Progenitor cell of endocrine pancreas (in vitro differentiated cells): ENCODE measurements at places on chromosomes 2 and 18. TPM values are rescaled to one million over a fixed set of nuclear protein-coding genes. Genes with fewer than 3 reads are reported as not detected.

DNA sequence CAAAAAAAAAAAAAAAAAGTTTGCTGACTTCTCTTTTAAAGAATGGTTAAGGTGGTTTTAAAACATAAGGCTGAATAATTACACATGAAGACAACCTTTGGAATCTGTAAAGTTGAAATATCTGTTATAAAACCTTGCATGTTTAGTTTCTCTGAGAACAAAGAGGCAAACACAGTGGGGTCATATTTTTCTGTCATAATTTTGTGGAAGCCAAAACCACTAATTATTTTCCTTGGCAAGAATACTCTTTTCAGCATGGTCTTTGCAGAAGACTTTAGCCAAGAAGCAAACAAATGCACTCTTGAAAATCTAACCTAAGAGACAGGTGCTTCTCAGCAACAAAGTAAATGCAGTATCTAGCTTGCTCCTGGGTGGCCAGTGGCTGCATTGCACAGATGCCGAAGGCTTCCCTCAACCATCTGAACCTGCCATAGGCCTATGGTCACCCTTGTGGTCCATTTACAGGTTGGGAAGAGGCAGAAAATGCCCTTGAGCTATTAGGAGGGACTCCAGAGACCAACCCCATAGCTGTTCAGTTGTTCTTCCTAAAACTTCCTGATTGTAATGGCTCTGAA, 44.8 kb downstream of the ZAP70 start:
- no peak overlapping the region for H3K27ac ChIP-seq
- H3K27me3 ChIP-seq: no peaks in the 10 kb centered on the region
- no peak overlapping the region for H3K4me3 ChIP-seq
- peaks cover 21% of the 10 kb centered on the region for H3K36me3 ChIP-seq
- DNase-seq: no peak

- no peaks in the 10 kb centered on the region for H3K36me3 ChIP-seq
- no peak for DNase-seq
- no peak overlapping the region for H3K4me3 ChIP-seq
- H3K4me1 ChIP-seq: no peaks in the 10 kb centered on the region
Measured at GRCh38 chr18:36568487-36568886, 260.3 kb downstream of the TPGS2 start.

- H3K4me3 ChIP-seq: no peak overlapping the region
- no peaks in the 10 kb centered on the region for H3K36me3 ChIP-seq
- H3K27me3 ChIP-seq: no peaks in the 10 kb centered on the region
- H3K27ac ChIP-seq: no peak overlapping the region
Measured at GRCh38 chr18:7904529-7904928, 337.4 kb downstream of the PTPRM start.

DNA sequence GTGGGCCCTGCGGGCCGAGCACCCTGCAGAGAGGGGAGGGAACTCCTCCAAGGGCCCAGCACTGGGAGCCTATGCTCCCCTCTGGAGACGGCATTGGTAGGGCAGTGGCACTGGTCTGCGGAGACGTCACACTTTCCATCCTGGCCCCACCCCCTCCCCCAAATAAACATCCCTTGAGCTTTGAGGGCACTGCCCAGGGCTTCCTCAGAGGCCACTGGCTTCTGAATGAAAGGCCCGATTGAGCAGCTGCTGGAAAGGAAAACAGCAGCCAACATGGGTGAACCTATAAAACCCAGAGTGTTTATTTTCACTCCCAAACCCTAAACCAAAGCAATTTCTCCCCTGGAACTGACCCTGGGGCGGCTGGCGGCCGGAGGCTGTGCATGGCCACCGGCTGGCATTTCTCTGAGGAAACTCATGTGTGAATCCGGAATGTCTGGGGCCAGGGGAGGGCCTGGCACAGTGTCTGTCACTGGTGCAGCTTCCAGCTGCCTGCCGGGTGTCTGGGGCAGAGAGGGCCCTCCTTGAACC, 138.9 kb downstream of the DYSF start:
- peaks cover 18% of the 10 kb centered on the region for H3K4me1 ChIP-seq
- H3K4me3 ChIP-seq: no peak overlapping the region
- no peaks in the 10 kb centered on the region for H3K36me3 ChIP-seq

DNA sequence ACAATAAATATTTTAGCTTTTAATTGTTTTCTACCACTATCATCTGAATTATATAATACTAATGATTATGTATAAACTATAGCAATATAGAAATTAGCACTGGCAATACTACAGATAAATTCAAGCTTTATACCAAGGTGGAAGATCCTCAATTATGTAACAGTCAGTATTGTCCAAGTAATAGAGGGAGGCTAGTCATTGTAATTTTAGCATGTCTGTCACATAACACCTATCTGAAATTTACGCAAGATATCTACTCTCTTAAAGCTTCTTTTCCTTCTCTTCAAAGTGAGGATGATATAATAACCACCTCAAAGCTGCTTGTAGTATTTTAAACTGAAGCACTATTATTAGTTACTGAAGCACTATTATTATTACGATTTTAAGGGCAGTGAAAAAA, 12.2 kb downstream of the KCNJ3 start:
- H3K27ac ChIP-seq: no peak overlapping the region
- H3K36me3 ChIP-seq: peaks cover 1% of the 10 kb centered on the region
- DNase-seq: no peak
- no peaks in the 10 kb centered on the region for H3K27me3 ChIP-seq
- H3K4me3 ChIP-seq: no peak overlapping the region

GRCh38 chr2:73203055-73203681, 794 bp downstream of the NOTO start:
- no peak overlapping the region for H3K4me3 ChIP-seq
- H3K4me1 ChIP-seq: peaks cover 5% of the 10 kb centered on the region
- no peaks in the 10 kb centered on the region for H3K36me3 ChIP-seq
- peaks cover 41% of the 10 kb centered on the region for H3K27me3 ChIP-seq
- DNase-seq: no peak
- H3K27ac ChIP-seq: no peak overlapping the region

GRCh38 chr18:25284861-25285550, 67.0 kb downstream of the ZNF521 start:
- no peak for DNase-seq
- peaks cover 10% of the 10 kb centered on the region for H3K27me3 ChIP-seq
- H3K27ac ChIP-seq: no peak overlapping the region
- no peak overlapping the region for H3K4me3 ChIP-seq
- peaks cover 5% of the 10 kb centered on the region for H3K4me1 ChIP-seq

GRCh38 chr2:191109888-191110287, 40.9 kb downstream of the STAT4 start:
- H3K27me3 ChIP-seq: no peaks in the 10 kb centered on the region
- H3K27ac ChIP-seq: no peak overlapping the region
- H3K4me1 ChIP-seq: peaks cover 3% of the 10 kb centered on the region
- no peak overlapping the region for H3K4me3 ChIP-seq

DNA sequence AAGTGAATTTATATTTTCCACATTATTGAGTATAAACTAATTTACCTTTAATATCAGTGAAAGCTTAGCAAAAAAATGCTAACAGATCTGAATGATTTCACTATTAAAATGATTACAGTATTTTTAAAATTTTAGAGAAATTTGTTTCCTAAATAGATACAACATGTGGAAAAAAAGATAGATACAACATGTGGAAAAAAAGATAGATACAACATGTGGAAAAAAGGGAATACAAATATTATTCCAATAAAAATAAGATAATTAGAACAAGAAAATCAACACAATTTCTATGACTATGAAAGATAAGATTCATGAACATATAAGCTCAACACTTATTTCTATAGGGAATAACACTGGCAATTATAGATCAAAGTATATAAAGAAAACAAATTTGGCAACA, 865.9 kb upstream of the VRK2 start:
- no peaks in the 10 kb centered on the region for H3K36me3 ChIP-seq
- no peaks in the 10 kb centered on the region for H3K4me1 ChIP-seq
- H3K27ac ChIP-seq: no peak overlapping the region
- H3K27me3 ChIP-seq: no peaks in the 10 kb centered on the region
- no peak for DNase-seq

GRCh38 chr2:234823196-234823876, 128.5 kb upstream of the SH3BP4 start:
- no peaks in the 10 kb centered on the region for H3K36me3 ChIP-seq
- H3K4me3 ChIP-seq: no peak overlapping the region
- H3K27ac ChIP-seq: no peak overlapping the region
- H3K27me3 ChIP-seq: no peaks in the 10 kb centered on the region
- DNase-seq: no peak

CAPN14 gene
- 0.50 and 0.73 TPM in 2 replicates for total RNA-seq

GALNT5 gene
- total RNA-seq: 0.60 and 1.2 TPM in 2 replicates
